Iris pigment epithelial cell (primary cell): ENCODE measurements at places on chromosomes 5 and 9.

GRCh38 chr5:36215910-36216309 is 25.8 kb downstream of the NADK2 start:
- peak; percentile 15 for DNase-seq

DNA sequence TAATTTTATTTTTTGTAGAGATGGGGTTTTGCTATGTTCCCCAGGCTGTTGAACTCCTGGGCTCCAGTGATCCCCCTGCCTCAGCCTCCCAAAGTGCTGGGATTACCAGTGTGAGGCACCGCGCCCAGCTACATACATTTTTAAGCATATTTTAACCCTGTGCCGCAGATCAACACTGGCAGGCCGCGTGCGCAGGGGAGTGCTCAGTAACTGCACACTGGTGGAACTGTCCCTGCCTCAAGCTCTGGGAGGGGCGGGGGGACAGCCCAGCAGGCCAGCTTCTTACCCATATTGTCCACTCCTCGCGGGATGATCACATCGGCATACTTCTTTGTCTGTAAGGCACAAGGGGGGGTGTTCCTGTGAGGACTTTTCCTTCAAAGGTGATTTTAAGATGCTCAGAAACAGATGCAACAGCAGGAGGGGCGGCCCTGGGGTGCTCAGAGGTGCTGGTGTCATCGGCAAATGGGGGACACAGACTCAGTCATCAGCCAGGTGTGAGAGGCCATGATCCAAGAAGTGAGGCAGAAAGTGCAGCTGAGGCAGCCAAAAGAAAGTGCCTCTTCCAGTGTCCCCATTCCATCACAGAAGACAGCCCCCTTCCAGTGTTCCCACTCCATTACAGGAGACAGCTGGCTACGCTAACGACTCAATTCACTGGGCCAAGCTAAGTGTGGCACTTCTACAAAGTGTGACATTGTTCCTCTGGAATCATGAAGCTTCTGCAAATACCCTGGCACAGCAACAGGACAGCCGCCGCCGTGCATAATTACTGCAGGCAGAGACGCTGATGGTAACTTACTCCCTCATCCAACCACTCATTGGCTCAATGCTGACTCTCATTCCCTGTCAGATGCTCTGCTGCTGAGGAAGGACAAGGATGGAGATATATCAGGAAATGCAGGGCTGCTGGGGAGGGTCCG is 5.2 kb downstream of the UCK1 start:
- no peak for DNase-seq

DNA sequence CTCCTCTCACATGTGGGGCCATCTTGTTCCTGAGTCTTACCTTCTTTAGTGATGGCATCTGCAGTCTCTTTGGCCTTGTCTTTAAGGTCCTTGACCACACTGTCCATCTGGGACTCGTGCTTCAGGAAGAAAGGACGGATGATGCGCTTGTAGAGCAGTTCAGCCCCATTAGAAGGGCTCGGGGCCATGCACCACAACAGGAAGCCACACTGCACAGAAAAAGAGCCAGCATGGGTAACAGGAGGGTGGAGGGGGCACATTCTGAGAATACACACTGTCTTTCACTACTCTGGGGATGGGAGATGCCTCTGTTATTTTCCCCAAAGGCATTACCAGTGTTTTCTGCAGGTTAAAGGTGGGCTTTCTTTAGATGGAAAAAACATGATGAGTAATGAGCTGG is 25.9 kb downstream of the SRP19 start:
- DNase-seq, result no peak

DNA sequence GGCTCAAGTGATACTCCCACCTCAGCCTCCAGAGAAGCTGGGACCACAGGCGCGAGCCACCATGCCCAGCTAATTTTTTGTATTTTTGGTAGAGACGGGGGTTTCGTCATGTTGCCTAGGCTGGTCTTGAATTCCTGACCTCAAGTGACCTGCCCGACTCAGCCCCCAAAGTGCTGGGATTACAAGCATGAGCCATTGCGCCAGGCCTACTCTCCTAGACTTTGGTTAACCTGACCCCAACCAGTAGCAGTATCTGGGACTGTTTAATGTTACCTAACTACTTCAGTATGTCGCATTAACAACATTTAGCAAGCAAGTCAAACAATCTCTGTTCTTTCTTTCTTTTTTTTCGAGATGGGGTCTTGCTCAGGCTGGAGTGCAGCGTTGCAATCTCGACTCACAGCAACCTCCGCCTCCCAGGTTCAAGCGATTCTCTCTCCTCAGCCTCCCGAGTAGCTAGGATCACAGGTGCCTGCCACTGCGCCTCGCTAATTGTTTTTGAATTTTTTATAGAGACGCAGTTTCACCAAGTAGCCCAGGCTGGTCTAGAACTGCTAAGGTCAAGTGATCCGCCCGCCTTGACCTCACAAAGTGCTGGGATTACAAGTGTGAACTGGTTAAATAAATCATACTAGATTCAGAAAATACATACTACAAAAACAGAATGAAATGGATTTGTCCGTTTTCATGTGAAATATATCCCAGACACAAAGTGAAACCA is 2.0 kb downstream of the AK3 start:
- peak; percentile 22 for DNase-seq

DNA sequence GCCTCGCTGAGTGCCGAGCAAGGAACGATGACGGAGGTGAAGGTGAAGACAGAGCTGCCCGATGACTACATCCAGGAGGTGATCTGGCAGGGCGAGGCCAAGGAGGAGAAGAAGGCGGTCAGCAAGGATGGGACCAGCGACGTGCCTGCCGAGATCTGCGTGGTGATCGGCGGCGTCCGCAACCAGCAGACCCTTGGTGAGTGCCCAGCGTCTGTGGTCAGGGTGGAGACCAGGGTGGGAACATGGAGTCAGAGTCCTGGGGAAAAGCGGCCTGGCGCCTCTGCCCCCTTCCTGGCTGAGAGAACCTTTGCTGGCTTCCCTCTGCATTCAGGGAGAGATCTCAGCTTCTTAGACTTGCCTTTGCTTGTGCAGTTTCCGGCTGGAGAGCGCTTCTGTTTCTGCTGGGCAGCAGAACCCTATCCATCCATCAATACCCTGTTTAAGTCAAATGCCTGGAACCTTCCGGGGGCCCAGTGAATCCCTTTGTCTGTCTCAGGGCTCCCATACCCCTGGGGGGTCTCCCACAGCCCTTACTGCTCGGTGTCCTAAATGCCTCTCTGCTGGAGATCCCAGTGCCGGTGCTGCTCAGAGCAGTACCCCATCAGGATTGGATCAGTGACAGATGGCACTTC is 89.6 kb downstream of the AMBP start:
- no peak for DNase-seq

DNA sequence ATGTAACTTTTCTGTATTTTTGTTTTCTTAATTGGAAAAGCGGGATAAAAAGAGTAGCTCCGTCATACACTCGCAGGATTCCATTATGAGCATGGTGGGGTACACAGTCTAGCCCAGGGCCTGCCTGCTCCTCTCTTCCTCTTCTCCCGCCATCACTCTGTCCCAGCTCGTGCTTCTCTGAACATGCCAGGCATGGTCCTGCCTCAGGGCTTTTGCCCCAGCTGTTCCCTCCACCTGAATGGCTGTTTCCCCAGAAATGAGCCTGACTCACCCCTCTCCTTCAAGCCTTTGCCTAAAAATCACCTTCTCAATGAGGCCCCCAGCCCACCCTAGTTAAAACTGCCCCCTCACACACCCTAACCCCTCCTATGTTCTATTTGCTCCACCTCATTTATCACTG is 4.5 kb downstream of the CORO2A start:
- DNase-seq, result no peak

- DNase-seq, result no peak
These were observed 3.3 kb upstream of the LHX2 start for GRCh38 chr9:124008303-124008693.

DNA sequence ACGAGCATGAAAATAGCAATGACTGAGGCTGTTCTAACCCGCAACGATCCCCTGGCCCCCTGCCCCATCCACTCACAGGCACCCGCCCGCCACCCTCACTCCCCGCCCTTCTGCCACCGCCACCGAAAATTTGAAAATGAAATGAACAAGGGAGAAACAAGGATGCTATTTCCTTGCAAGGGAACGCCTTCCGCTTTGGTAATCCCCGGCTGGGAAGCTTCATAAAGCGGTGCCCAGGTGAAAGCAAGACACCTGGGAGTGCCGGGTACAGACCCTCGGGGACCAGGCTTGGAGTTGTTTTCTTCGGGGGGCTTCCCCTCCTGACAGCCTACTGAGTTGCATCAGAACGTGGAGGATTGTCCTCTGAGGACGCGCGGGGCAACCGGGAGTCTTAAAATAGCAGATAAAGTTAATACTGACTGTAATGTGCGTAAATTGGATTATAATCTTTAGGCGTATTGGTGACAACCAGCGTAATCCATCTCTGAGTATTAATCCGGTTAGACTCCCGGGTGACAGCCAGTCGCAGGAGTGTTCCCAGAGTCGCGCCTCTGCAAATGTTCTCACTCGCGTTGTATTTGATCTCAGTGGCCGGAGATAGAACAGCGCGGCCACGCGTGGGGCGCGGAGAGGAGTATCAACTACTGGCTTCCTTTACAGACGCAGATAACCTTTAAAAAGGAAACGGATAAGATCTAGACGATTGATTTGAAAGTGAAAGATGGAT is 885 bp upstream of the MLLT3 start:
- DNase-seq, result peak; percentile 14

GRCh38 chr5:68028131-68028727 is 187.3 kb upstream of the PIK3R1 start:
- peak; percentile 29 for DNase-seq

DNA sequence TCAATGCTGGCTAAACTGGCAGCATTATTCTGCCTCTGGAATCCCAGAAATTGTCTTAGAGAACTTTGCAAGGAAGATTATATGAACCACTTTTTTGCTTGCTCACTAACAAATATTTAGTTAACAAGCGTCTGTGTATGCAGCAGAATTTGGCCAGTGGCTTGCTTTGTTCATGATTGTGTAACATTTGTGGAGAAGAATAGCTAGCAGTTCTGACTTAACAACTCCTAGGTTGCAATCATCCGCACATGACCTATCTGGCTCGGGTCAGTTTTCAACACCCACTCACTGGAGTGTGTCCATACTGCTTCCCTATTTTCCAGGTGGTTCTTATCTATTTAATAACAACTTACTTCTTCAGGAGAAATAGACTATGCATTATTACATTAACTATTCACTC is 98.5 kb downstream of the SNX18 start:
- DNase-seq, result peak; percentile 87

DNA sequence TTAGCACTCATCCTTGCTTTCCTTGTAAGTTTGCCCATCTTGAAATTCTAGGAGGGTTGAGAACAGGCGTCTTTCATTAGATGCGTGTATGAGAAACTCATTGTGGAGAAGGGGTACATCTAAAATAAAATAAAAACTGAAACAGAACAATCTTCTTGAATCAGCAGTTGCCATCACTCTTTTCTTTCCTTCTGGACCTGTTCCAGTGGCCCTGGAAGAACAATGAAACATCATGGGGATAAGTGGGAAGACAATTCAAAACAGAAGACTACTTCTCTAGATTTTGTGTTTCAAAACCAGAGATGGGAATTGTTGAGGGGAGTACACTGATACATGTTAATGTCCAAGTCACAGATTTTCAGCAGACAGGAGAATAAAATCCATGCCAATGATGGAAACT is 59.9 kb downstream of the SLC1A3 start:
- DNase-seq, result no peak

- DNase-seq, result no peak
These were observed 2.0 kb downstream of the TMEM268 start for GRCh38 chr9:114613087-114613486.

DNA sequence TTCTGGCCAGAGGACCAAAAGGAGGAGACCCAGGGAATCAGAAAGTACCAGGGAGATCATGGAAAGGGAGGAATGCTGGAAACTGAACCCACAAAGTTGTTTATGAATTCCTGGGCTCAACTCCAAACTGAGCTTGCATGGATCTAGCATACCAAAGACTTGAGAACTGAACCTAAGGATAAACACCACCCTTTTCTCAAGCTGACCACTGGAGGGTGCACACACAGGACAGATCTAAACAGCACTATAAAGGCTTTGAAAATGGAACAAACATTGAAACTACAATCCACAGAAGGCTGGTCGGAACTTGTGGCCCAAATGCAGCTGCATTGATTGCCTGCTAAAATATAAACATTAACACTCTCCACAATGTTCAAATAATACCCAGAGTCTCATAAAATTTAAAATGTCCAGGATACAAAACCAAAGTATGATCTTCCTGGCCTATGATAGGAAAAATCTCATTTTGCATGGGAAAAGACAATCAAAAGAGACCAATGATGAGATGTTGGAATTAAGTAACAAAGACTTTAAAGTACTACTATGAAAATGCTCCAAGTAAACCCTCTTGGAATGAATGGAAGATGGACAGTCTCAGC is 15.6 kb upstream of the IRF1 start:
- peak; percentile 97 for DNase-seq

DNA sequence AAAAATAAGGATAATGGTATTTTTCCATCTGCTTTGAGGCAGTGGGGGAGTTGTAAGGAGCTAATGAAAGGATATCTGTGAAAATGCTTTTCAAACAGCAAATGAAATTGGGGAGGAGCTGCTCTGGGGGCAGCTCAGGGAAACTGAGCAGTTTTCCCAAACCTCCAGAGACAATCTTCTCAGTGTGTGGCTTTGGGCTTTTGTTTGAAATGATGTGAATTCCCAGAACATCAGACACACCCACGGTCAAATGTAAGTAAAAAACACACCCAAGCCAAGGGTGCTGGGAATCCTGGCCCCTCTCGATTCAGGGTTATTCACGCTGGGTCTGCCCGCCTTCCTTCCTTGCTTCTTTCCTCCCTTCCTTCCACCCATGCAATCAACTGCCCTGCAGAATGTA is 512.6 kb downstream of the BNC2 start:
- DNase-seq, result no peak

DNA sequence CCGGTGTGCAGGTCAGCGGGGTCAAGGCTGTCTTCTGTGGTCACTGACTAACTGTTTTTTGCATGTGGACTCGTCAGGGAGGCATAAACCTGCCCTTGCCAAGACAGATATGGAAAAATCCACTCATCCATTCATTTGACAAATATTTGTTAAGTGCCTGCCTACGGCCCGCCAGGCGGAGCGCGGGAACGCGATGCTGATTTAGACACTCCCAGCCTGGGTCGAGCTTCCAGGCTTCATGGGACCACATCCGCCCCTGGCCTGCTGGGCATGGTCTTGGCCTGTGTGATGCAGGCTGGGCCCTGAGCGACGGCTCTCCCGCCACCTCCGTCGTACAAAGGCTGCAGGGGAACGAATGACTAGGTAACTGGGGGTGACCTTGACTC is 18.1 kb downstream of the MYMK start:
- DNase-seq, result peak; percentile 57

DNA sequence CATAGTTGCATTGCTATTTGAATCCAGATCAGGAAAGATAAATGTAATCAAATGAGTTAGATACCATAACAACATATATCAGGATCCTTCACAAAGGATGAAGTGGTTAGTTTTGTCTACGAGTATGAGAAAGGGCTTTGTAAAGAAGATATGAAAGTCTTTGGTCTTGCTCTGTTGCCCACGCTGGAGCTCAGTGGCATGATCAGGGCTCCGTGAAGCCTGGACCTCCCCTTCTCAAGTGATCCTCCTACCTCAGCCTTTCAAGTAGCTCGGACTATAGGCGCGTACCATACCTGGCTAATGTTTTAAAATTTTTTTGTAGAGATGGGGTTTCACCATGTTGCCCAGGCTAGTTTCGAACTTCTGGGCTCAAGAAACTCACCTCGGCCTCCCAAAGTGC is 1.8 kb downstream of the SMC5 start:
- no peak for DNase-seq
